GOT3 (cell line): ENCODE measurements at places on chromosomes 2 and 18.
A peak's percentile ranks its signal among the peaks of the same experiment; 100 is the strongest.

- DNase-seq, result no peak
These were observed 49.2 kb downstream of the CELF4 start for GRCh38 chr18:37516361-37516853.

- no peak for DNase-seq
These were observed 174.4 kb upstream of the FBXO11 start for GRCh38 chr2:48080534-48081316.

GRCh38 chr2:137964859-137965459 lies 686 bp downstream of the HNMT start:
- DNase-seq, result no peak

GRCh38 chr2:176106581-176107539 lies at the start of gene HOXD11:
Gene HOXD11 (plus strand): TSS chr2:176107280. CDS start chr2:176107356, 76 bp downstream.
- DNase-seq, result no peak

DNA sequence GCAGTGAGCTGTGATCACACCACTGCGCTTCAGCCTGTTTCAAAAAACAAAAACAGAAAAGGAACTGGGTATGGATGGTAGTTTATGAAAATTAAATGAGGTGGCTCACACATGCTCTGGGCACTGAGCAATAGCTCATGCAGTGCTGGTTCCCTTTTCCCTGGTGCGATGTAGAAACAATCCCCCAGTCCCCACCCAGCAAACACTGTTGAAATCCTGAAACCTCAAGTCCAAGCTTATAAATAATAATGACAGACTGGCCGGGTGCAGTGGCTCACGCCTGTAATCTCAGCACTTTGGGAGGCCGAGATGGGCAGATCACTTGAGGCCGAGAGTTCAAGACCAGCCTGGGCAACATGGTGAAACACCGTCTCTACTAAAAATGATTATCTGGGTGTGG lies 55.4 kb upstream of the SMAD2 start:
- DNase-seq, result no peak

- DNase-seq, result no peak
These were observed 10.2 kb downstream of the KIF5C start for GRCh38 chr2:148885209-148885608.

- no peak for DNase-seq
These were observed 2.5 kb upstream of the IL36RN start for GRCh38 chr2:113056521-113056920.

- no peak for DNase-seq
These were observed 76.2 kb downstream of the WDR7 start for GRCh38 chr18:56727399-56727798.

GRCh38 chr18:23994361-23994902 lies 20.1 kb upstream of the TTC39C start:
- DNase-seq, result peak; percentile 2

DNA sequence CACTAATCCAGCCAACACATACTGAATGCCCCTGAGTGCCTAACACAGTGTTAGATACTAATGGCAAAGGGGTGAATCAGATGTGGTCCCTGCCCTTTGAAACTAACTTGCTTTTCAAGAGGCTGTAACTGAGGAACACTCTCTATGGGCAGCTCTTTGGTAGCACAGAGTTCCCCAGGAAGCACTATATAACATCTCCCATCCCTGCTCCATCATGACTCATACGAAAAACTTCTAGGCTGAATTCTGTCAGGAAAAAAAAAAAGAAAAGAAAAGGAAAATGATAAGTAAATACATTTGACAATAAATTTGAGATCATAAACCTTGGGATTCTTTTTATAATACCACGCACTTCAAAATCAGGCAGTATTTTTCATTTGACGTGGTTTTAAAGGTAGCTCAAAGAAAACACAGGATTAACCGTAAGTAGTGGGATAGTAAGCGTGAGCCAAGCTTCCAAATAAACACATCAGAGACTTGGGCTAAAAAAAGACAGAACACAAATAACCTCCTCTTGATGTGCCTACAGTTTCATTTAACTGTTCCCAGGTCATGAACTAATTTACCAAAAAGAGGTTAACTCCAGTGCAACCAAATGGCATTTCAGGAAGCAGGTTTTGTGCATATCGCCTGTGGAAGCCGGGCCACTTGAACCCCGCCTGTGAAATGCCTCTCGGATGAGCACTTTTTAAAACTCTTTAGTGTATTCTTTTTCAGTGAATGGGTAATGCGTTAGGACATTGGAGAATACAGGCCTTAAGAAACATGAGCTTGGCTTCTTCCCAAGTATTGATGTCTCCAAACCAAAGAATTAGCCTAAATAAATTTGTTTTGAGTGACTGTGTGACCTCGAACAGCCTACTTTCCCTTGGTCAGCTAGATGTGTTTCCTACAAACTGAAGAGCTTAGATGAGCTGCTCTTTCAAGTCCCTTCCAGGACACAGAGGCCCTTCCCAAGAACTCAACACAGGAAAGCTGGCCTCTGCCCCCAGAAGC lies 42.0 kb downstream of the RDH14 start:
- no peak for DNase-seq

- no peak for DNase-seq
These were observed 237.6 kb downstream of the PRKCE start for GRCh38 chr2:45889053-45889452.

- DNase-seq, result no peak
These were observed 194.3 kb downstream of the GALNT1 start for GRCh38 chr18:35775887-35776286.
